NCI-H1105 treated with DMSO at 0.1 percent for 48 hours (cell line): ENCODE measurements at places on chromosomes 7 and 10.

- DNase-seq = no peak
Measured at GRCh38 chr7:17939211-17939605, 1.1 kb downstream of the SNX13 start.

DNA sequence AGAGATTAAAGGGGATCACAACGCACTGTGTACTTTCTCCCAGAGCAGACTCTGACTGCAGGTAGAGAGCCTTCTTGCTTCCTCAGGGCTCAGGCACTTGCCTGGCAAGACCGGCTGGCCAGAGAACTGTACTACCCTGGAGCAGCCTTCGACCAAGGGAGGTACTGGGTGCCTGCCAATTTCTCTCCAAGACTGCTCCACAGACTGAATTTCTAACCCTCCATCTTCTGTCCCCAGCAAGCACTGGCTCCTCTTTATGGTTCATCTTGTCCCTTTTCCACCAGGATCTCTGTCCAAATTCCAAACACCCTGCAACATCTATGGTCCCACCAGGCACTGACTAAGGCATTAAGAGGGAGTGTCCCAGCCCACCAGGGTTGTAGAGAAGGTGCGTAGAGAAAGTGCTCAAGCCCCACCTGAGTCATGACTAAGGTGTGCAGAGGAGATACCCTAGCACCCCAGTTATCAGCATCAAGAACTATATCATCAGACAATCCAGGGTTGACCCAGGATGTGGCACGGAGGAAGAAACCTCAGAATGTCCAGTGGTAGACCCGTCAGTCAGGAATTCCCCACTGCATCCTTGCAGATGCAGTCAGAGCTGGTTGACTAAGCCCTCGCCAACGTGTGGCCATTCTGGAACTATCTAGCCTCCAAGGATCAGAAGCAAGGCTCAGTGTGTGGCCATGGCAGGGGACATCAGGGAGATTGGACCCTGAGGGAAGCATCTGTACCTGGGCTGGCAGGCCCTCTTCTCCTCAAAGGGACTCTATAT is 60.9 kb upstream of the CAMK2B start:
- DNase-seq = no peak

DNA sequence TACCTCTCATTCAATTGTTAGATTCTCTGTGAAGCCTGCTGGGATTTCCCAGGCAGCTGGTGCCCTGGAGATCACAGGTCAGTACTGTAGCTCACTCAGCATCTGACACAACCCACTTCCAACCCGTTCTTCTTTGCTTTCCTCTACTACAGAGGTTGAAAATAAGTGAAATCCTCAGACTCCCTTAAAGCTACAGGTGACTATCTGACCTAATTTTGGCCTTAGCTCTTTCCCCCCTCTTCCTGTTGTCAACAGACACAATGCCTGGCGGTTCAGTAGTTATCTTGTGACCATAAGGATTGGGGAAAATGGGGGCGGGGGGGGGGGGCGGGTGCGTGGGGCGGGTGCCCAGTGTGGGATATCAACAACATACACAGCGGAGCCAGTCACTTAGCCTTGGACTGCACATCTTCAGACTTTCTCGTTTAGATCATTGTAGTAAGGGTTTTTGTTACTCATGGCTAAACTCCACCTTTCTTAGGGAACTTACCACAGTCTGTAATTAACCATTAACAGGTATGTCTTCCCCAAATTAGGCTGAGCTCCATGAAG is 37.8 kb downstream of the MTPN start:
- no peak for DNase-seq

DNA sequence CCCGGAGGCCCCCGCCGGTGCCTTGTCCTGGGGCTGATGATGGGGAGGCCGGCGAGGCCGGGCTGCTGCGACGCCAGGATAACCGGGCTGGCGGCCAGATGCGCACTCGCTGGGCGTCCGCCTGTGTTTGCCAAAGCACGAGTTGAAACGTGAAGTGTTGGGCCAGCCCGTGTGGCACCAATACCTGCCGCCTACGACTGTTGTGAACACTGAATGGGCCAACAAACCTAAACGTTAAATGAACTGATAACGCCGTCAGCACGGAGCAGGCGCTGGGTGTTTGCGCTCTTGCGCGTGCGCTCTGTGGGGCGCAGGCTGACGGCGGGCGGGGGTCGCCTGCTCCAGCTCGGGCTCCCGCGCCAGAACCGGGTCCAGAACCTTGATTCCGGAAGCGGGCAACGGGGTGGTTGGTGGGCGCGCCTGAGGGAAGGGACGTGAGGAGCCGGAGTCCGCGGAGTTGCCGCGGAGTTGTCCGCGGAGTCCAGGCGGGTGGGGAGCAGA is 658 bp downstream of the CYP2E1 start:
- DNase-seq = no peak

GRCh38 chr7:107663196-107663595 is 2.6 kb downstream of the SLC26A4 start:
- no peak for DNase-seq

GRCh38 chr10:34109952-34110702 is 705.0 kb downstream of the PARD3 start:
- DNase-seq = no peak

DNA sequence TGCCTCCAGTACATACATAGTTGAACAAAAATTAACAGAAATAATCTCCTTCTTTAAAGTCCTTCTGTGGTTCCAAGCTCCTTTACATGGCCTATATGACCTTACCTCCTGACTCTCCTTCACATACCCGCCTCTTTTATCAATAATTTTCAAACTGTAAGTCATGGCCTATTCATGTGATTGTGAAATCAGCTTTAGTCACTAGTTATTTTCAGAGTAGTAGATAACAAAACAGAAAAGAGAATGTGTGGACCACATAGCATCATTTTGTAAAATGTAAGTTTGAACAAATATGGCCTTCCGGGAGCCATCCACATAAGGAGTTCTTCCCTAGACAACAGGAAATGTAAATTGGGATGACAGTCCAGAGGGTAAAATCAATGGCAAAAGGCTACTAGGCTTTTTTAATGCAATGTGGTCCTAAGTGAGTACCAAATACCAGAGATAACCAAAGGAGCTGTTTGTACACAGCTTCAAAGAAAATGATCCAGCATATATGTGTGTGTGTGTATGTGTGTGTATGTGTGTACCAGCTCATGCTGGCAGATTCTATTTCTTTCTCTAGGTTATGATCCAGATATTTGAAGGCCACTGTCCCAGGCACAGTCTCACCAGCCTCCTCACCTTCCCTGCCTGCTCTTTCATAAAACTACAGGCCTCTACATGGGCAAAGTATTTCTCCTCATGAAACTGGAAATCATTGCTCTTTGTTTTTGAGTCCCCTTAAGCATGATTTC is 12.3 kb upstream of the FAM133B start:
- no peak for DNase-seq

DNA sequence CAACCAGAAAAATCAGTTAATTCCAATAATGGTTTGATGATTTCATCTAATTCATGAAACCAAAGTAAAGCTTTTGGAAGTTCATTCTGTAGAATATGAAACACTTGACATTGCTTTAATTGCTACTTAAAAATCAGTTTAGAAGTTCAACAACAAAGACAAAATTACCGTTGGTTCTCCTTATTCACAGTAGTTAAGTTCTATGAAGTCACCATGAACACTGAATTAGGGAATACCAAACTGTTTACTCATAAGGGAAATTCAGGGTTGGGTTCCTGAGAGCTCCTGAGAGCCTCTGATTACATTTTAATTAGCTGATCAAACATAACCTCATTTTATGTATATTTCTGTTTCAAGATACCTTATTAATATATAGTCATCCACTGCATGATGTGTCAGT is 46.2 kb downstream of the ZNF438 start:
- no peak for DNase-seq

- no peak for DNase-seq
Measured at GRCh38 chr10:97063983-97064837, 121.5 kb downstream of the SLIT1 start.

DNA sequence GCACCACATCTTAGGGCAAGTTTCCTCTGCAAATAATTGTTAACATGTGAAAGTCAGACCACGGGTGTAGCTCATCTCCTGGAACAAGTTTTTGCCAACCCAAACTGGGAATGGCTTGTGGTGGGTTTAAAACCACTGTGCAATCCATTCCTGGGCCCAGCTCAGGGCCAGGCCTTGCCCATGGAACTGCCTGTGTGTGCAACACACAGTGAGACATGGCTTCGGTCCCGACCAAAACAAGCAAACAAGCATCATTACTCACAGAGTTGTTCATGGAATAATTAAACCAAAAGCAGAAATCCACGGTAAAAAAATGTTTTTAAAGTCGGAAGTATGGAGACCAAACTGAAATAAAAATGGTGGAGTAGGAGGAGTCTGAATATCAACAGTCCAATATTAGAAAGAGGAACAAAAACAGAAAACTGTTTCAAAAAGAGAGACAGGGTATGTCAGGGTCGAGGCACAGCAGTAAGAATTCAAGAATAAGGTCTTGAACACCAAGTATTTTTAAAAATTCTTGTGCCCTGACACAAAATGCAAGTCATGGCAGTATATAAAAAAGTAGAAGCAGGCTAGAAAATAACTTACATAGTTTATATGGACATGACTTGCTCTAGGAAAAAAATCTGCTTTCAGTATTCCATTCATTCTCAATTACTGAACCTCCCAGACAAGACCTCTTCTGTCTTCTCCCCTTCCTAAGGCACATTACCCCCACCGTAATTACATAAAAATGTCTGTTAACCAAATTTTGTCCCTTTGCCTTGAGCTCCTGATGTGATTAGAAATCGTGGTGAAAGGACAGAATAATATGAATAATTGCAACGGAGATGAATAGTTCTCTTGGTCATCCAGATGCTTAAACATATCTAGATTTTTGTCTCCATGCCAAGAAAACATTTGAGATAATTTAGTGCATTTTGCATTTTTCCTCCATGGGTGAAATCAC is 88.4 kb downstream of the FAS start:
- no peak for DNase-seq

DNA sequence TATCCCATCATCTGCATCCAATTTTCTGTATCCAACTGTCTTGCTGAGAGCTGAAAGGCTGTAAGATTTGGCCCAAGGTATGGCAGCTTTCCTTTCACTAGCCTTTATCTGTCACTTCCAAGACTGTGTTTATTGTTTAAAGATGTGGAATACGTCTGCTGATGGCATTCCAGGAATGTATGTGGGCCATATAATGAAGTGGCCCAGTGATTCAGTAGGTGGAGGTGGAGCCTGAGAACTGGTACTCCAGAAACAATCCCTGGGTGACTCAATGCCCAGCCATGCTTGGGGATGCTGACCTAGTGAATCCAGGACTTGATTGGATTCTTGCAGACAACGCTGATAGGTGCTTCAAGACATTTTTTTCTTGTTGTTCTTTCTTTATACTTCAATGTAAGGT is 13.5 kb downstream of the NEUROD6 start:
- DNase-seq = no peak

DNA sequence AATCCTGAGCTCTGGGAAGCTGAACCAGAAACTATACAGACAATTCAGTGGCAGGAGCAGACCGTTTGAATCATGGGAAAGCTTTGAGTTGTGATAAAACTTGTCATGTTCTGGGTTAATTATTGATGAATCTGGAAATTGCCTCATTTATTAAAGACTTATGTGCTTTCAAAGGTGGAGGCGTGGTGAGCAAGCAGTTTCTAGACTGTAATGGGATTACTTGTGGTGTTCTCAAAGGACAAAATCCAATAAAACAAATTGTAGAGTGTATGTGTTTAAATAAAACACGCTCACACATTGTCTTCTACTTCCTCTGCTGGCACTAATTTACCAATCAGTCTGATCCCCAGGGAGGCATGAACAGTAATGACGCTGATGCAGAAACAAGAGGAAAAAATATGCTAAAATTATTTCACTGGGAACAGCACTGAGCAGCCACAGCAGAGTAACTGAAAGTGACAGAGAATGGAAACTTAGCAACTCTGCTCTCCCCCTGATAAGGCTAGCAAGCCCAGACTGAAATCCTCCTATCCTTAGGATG is 25.1 kb downstream of the PARD3 start:
- no peak for DNase-seq
